Ovary (tissue), 10 donors: ENCODE measurements at places on chromosomes 2 and 18.

DNA sequence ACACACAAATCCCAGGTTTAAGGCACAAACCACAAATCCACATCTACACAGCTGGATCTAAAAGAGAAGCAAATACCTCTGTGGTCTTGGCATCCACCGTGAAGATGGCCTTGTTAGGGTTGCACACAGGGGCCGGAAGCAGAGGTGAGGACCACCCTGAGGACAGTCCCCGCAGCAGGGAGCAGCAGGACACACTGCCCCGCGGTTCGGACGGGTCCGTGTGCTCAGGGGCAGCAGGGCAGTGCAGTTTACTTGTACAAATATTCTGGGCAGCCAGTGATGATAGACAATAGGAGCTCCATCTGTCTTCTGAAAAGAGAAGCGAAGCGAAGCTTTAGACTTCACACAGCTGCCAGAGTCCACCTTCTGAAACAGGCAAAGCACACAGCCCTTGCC lies 8.8 kb downstream of the PASK start:
- H3K4me1 ChIP-seq, result no peaks in the 10 kb centered on the region
- DNase-seq, result no peak
- H3K27me3 ChIP-seq, result no peaks in the 10 kb centered on the region
- no peak overlapping the region for H3K4me3 ChIP-seq

GRCh38 chr2:222613715-222614331 lies 42.1 kb downstream of the FARSB start:
- H3K36me3 ChIP-seq, result no peaks in the 10 kb centered on the region
- no peak overlapping the region for H3K4me3 ChIP-seq
- H3K4me1 ChIP-seq, result no peaks in the 10 kb centered on the region

- H3K36me3 ChIP-seq, result no peaks in the 10 kb centered on the region
- no peaks in the 10 kb centered on the region for H3K27me3 ChIP-seq
- no peak for DNase-seq
- H3K4me1 ChIP-seq, result no peaks in the 10 kb centered on the region
These were observed 315.3 kb downstream of the CYP26B1 start for GRCh38 chr2:71832388-71832787.

- no peak overlapping the region for H3K4me3 ChIP-seq
- no peaks in the 10 kb centered on the region for H3K4me1 ChIP-seq
- no peak for DNase-seq
- H3K36me3 ChIP-seq, result no peaks in the 10 kb centered on the region
These were observed 81.9 kb upstream of the CHRNA1 start for GRCh38 chr2:174846218-174846617.

DNA sequence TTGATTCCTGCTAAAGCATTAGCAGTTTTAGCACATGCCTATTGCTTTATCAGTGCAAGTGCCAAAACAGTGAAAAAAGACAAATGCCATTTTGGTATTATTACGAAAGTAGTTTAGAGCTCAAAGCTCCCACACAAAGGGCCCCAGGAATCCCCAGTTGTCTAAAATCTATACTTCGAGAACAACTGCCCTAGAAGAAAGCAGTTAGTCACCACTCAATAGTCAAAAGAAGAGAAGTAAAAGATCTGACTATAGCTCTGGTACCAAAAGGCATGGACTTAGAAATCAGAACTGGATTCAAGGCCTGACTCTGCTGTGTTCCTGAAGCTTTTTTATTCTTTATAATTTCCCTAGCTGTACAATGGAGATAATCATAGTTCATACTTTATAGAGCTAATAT lies 21.8 kb downstream of the SCN3A start:
- DNase-seq, result no peak
- H3K27ac ChIP-seq, result no peak overlapping the region
- H3K36me3 ChIP-seq, result no peaks in the 10 kb centered on the region

DNA sequence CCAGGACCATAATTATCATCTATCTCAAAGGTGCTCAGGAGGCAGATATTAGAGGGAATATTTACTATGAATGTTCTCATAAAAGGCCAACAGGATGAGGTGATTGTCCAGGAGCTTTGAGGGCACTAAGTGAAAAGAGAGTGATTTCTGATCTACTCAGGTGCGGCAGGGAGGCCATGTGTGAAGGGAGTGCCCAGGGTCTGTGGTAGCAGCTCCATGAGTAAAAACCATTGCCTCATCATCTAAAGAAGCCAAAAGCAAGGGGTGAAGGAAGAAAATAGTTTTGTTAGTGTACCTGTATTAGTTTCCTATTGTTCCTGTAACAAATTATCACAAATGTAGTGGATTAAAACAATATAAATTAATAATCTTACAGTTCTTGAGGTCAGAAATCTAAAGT lies 22.5 kb downstream of the RND3 start:
- DNase-seq, result no peak
- H3K36me3 ChIP-seq, result no peaks in the 10 kb centered on the region
- H3K27ac ChIP-seq, result no peak overlapping the region
- no peaks in the 10 kb centered on the region for H3K27me3 ChIP-seq
- H3K4me3 ChIP-seq, result no peak overlapping the region

- DNase-seq, result no peak
- peaks cover 3% of the 10 kb centered on the region for H3K4me1 ChIP-seq
- no peaks in the 10 kb centered on the region for H3K36me3 ChIP-seq
- H3K27me3 ChIP-seq, result no peaks in the 10 kb centered on the region
These were observed 119.9 kb upstream of the RND3 start for GRCh38 chr2:150607390-150607811.

DNA sequence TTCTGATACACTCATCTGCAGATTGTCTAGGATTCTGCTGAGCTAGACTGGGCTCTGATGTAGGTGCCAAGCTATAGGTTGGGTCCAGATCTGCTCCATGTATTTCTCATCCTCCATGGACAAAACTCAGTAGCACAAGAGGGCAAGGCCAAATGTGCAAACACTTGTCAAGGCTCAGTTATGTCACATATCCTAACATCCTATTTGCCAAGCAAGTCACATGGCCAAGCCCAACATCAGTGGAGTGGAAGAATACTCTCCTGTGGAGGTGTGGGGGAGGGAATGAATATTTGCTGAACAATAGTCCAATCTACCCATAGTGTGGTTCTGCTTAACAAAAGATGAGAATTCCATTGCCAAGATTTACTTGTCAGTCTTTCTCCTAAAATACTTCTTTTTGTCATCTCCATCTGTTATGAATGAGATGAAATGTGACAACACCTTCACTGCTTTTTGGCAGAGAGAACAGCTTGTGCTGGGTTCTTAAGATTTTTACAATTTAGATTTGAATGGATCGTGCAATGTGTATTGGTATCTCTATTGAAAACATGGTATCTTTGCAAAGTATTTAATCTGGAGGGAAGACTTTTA lies 89.9 kb downstream of the OXER1 start:
- no peak overlapping the region for H3K4me3 ChIP-seq
- H3K27me3 ChIP-seq, result no peaks in the 10 kb centered on the region

- H3K36me3 ChIP-seq, result no peaks in the 10 kb centered on the region
- H3K4me1 ChIP-seq, result no peaks in the 10 kb centered on the region
- DNase-seq, result no peak
- no peak overlapping the region for H3K4me3 ChIP-seq
These were observed 254.3 kb downstream of the RBM43 start for GRCh38 chr2:151007365-151007764.
